Pulmonary artery endothelial cell (primary cell): ENCODE measurements at places on chromosomes 11 and 22.

- no peak for DNase-seq
Observed at GRCh38 chr11:117744471-117745150, 52.4 kb downstream of the DSCAML1 start.

GRCh38 chr22:23827351-23827995, 11.3 kb downstream of the DERL3 start:
- DNase-seq: no peak

GRCh38 chr11:96130061-96130620, 206.2 kb upstream of the MTMR2 start:
- no peak for DNase-seq

GRCh38 chr11:61176446-61176845, 15.2 kb upstream of the VPS37C start:
- no peak for DNase-seq

GRCh38 chr11:116732271-116733042, 40.3 kb downstream of the BUD13 start:
- DNase-seq: peak; percentile 10

GRCh38 chr22:21791635-21792625, 56.3 kb upstream of the YPEL1 start:
- no peak for DNase-seq

DNA sequence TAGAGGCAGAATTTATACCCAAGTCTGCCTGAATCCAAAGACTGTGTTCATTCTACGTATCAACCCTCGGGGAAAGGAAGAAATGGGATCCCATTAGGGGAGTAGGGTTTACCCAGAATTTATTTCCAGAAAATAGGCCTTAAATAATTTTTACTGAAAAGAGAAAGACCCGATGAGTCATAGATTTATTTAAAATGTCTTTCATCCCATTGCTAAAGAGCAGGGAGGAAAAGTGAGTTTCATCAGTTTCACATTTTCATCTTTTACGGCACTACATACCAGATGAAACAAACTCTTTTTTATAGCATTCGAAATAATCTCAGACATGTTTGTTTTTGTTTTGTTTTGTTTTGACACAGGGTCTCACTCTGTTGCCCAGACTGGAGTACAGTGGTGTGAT, 31.3 kb downstream of the SLC1A2 start:
- DNase-seq: no peak

- DNase-seq: no peak
Observed at GRCh38 chr11:44626645-44627044, 61.2 kb downstream of the CD82 start.

GRCh38 chr22:37421468-37421877, 5.8 kb downstream of the ELFN2 start:
- no peak for DNase-seq

GRCh38 chr11:13216711-13217075, 60.9 kb upstream of the BMAL1 start:
- DNase-seq: no peak

DNA sequence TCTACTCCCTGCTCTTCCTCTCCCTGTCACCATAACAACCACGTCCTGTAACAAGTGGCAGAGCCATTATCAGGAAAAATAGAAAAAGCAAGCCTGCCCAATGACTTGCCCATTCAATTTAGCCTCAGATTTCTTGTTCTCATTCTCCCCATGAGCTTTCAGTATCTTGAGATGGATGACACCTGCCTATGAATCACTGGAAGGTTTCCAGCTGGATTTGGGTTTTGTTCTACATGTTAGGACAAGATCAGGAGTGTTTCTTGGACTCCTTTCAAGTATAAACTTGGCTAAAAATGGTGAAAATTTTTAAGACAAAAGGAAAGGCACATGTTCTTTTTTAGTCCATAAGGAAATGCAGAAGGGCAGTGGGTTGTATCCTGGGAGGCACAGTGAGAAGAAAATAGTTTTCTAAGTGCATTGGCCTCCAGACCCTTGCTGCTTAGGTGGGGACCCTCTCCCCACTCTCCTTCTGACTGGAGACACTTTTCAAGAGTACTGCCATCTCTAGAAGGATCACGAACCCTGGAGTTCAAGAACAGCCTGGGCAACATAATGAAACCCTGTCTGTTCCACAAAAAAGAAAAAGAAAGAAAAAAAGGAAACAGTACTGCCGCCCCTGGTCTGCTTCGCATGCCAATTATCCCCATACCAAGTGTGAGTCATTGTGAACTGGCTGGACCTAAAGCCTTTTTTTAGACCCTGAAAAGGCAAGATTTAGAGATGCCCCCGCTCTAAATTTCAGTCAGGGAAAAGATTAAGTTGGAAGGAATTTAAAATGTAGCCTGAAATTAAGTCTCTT, 51.0 kb downstream of the MTNR1B start:
- no peak for DNase-seq

DNA sequence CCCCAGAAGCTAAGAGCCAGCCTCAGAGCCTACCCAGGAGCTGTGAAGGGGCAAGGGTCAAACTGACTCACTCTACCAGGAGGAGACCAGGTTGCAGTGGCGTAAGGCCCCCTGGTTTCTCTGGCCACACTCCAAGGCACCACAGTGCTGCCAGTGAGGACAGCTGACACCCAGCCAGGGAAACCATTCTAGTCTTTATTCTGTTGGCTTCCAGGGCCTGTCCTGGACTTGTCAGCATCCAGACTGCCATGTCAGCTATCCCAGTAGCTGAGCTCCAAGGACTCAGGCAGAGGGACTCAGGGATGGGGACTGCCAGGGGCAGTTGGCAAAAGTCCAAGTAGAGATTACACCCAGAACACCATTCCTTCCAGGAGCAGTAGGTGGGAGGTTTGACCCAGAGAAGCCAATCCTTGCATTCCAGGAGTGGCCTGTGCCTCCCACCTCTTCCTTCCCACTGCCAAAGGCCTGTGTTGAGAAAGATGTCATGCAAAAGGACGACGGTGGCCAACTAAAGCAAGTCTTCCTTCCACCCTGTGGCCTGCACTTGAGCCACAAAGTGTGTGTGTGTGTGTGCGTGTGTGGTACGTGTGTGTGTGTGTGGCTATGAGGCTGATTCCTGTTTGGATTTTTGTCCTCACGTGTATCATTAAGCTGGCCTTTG, 3.6 kb upstream of the MAPK8IP1 start:
- no peak for DNase-seq

GRCh38 chr11:60631944-60632343, 67.5 kb upstream of the MS4A8 start:
- DNase-seq: no peak

DNA sequence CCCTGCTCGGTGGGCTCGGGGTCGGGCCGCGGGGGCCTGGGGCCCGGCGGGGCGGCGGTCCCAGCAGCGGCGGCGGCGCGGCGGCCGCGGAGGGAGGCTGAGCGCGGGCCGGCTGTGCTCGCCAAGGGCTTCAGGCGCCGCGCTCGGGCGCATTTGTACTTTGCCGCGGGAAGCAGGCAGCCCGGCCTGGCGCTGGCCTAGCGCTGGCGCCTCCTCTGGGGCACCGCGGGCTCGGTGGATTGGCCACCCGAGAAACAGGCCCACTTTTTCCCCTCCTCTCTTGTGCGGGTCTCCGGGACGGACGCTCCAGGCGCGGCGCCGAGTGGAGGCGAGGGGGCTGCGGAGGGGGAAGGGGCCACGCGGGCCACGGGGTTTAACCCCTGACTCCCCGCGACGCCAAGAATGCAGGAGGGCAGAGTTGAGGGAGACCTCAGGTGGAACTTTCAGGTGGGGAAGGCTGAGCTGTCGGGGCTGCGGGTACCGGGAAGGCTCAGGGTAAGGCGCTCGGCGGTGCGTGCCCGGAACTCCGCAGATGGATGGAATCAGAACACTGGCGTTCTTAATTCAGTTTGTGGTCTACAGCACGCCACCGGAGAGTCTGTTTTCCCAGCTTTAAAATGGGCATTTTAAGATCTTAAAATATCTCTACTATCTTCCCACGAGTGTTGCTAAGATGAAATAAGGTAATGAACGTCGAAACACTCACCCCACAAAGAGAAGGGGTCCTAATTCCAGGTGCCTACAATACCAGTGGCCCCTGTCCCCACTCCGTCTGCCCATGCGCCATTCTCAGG, at the start of gene CHRDL2:
Gene CHRDL2, minus strand, starts transcription at position 126 of the 794 bp plus-strand sequence. CDS start 538 bp downstream, outside the sequence.
- DNase-seq: no peak

- no peak for DNase-seq
Observed at GRCh38 chr11:62652161-62653006, 718 bp downstream of the INTS5 start.

DNA sequence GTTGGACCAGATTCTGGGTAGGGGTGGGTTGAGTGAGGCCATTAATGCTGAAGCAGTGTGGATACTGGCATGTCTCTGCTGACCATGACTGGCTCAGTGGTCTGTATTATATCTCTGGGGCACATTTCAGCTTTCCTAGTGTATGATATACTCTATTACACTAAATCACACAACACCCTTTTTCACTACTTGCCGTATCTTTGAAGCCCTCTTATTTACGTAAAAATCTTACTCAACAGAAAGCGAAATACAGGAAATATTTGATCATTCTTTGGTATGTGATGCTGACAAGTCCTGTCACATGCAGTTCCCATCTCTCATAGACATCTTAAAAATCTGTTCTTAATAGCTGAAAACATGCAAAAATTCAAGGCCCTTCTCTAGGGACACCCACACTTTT, 40.3 kb downstream of the OR5B17 start:
- no peak for DNase-seq
